Cardiac septum (tissue), 1 donor: ENCODE measurements at places on chromosomes 7 and 10.

DNA sequence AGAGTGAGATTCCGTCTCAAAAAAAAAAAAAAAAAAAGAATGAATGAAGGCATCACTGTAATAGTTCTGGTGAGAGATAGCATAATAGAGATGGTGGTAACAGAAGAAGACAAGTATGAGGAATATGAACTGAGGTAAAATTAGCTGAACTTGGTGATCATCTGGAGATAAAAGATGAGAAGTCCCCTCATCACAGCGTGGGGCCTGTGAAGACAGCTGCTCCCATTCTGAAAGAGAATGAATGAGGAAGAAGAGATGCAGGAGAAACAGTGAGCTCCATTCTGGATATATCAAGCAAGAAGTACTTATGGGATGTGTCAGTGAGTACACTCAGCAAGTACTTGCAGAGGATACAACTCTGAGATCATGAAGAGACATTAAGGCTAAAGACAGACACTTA is 28.7 kb downstream of the ARMH3 start:
- DNase-seq, result no peak

- no peak for DNase-seq
Observed at GRCh38 chr7:120160166-120160565, 112.8 kb upstream of the KCND2 start.

- no peak for DNase-seq
Observed at GRCh38 chr10:16788125-16788524, 29.1 kb downstream of the RSU1 start.

GRCh38 chr10:48285710-48286109 is 11.2 kb upstream of the FRMPD2 start:
- no peak for DNase-seq

DNA sequence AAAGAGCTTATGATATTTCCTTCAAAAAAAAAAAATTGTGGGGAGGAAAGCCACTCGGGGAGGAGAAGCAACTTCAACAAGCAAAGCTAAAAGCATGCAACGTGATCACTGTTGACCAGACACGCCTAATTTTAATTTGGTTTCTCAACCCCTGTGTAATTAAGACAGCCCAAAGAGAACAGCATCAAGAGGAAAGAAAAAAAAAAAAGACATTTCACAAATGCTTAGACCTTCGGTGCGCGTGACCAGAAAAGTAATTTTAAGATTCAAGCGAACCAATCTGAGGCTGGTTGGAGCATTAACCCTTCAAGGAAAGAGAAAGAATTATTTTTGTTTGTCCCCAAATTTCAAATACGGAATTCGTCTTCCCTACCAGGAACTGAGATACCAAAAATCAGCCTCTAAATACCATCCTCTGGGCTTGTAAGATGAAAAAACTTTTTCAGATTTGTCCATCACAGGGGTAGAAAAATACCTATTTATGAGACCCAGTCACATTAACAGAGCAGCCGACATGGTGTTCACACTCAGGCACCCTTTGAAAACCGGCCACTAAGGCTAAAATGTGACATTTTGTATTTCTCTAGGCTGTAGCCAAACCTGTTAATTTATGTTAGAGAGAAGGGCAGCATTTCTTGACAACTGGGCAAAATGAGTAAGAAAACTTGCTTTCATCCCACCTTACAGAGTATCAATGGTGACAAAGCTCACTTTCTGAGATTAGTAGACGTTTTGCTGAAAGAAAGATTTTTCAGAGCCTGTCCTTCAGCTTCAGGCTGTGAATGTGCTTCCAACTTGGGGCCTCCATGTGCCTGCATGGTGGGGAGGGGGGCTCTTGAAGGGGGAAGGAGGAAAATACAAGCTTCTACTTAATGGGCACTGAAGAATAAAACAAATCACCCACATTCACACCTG is 179.9 kb upstream of the KLF14 start:
- DNase-seq, result no peak

DNA sequence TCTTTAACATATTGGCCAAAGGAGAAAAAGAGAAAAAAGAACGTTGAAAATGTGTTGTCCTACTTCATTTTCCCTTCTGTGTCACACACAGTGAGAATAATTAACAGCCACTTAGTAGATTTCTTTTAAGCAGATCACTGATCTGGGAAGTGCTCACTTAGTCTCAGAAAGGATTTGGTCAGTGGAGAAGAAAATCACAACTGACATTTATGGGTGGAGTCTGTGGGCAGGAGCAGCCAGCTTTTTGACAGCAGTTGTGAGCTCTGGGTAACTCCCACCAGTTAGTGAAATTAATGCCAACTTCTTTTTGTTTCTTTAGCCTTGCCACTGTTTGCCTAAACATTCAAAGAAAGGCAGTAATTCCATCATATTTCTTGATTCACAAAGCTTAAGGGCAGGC is 49.7 kb downstream of the CDK14 start:
- no peak for DNase-seq

GRCh38 chr7:120436487-120437060 is 163.6 kb downstream of the KCND2 start:
- DNase-seq, result no peak

- no peak for DNase-seq
Observed at GRCh38 chr7:128886391-128887168, 23.9 kb downstream of the ATP6V1F start.
